AG20443 (cell line): ENCODE measurements at places on chromosomes 11 and 22.

GRCh38 chr11:34050581-34051348 lies 766 bp upstream of the CAPRIN1 start:
- peak; percentile 72 for DNase-seq

GRCh38 chr11:60594998-60595642 lies 79.9 kb downstream of the MS4A13 start:
- no peak for DNase-seq

GRCh38 chr22:33232071-33232470 lies 173.9 kb upstream of the SYN3 start:
- DNase-seq: no peak

GRCh38 chr11:117417856-117418255 lies 90.2 kb downstream of the CEP164 start:
- DNase-seq: no peak

GRCh38 chr11:75513250-75513649 lies 12.5 kb downstream of the GDPD5 start:
- DNase-seq: no peak

GRCh38 chr11:8335186-8335585 lies 71.5 kb upstream of the LMO1 start:
- no peak for DNase-seq

- peak; percentile 92 for DNase-seq
Observed at GRCh38 chr11:126113515-126113957, 50.9 kb upstream of the CDON start.

GRCh38 chr11:62435846-62436660 lies 17.2 kb downstream of the SCGB1A1 start:
- no peak for DNase-seq

- peak; percentile 94 for DNase-seq
Observed at GRCh38 chr11:62709247-62710000, 1.9 kb downstream of the GNG3 start.

GRCh38 chr22:36797911-36798673 lies 18.7 kb downstream of the PVALB start:
- DNase-seq: no peak

- no peak for DNase-seq
Observed at GRCh38 chr11:18461909-18462308, 6.3 kb downstream of the LDHAL6A start.
